ENCODE measurements at places on chromosomes 3 and 15.
A peak's percentile ranks its signal among the peaks of the same experiment; 100 is the strongest.

DNA sequence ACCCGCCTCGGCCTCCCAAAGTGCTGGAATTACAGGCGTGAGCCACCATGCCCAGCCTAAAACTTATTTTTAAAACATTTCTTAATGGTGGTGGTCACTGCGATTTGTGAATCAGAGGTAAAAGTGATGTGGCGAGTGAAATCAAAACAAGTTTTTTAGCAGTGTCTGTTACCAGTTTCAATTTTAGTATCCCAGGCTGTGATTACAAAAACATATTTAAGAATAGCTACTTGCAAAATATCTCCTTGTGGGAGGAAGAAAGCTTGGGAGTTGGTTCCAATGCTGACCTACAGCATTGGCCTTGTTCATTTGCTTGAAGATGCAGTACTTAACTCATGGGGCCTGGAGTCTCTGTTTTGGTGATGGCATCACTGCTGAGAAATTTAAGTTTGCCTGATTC is 4.5 kb downstream of the RAB7A start:
- peak; percentile 50 for DNase-seq

GRCh38 chr15:55737373-55737772 is 5.6 kb downstream of the PRTG start:
- DNase-seq: no peak

- no peak for DNase-seq
These were observed 5.5 kb downstream of the ARPIN start for GRCh38 chr15:89907289-89907688.

DNA sequence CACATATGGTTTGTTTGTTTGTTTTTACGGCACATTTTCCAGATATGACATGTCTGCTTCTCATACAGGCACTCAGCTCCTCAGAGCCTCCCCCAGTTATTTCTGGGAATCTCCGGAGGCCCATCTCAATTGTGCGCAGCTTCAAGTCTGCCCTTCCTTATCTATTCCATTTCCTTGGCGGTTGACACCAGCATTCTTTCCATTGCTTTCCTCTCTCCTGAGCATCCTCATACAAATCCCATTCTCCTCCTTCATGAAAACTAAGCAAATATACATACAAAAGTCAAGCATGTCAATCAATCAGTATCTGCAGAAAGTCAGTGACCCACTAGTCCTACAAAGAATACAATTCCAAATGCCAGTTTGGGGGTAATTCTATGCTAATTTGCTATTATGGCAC is 166.7 kb downstream of the SQOR start:
- DNase-seq: no peak

- no peak for DNase-seq
These were observed 5.0 kb downstream of the LMCD1 start for GRCh38 chr3:8506571-8507061.

DNA sequence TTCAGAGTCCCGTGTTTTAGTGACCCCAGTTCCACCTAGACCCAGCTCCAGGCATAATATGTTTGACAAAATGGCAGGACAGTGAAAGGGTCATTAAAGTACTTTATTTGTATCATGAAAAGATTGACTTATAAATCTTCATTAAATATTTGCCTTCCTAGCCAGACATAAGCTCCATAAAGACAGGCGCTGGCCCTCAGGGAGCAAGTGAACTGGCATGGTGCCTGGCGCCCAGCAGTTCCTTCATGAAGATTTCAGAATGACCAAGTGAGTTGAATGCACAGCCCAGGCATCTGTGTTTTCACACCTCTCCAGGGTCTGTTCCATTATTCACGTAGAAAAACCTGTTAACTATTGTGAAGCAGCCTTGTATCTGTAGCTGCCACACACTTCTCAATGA is 166.2 kb downstream of the GAP43 start:
- no peak for DNase-seq

DNA sequence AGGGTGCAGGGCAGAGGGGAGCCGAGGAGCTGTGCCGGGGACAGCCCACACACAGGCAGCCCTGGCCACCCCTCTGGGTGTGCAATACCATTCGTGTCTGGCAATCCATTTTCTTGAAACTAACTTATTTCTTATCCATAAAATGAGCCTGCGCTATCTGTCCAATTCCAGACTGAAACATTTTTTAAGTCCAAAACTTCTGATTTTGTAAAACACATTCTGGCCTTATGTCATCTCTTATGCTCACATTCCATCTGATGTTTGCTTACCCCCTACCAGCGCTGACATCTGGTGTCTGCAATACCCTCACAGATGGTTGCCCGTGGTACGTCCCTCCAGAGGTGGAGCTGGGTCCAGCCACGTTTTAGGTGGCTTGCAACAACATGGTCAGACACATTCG is 31.8 kb downstream of the PCSK6 start:
- DNase-seq: no peak

GRCh38 chr15:56042982-56043980 is 49.9 kb upstream of the NEDD4 start:
- DNase-seq: peak; percentile 54

GRCh38 chr15:63453186-63453905 is 51.0 kb upstream of the USP3 start:
- no peak for DNase-seq

GRCh38 chr3:22016197-22016596 is 265.2 kb upstream of the ZNF385D start:
- DNase-seq: no peak

- DNase-seq: no peak
These were observed 6.2 kb upstream of the CCDC80 start for GRCh38 chr3:112647122-112647521.

DNA sequence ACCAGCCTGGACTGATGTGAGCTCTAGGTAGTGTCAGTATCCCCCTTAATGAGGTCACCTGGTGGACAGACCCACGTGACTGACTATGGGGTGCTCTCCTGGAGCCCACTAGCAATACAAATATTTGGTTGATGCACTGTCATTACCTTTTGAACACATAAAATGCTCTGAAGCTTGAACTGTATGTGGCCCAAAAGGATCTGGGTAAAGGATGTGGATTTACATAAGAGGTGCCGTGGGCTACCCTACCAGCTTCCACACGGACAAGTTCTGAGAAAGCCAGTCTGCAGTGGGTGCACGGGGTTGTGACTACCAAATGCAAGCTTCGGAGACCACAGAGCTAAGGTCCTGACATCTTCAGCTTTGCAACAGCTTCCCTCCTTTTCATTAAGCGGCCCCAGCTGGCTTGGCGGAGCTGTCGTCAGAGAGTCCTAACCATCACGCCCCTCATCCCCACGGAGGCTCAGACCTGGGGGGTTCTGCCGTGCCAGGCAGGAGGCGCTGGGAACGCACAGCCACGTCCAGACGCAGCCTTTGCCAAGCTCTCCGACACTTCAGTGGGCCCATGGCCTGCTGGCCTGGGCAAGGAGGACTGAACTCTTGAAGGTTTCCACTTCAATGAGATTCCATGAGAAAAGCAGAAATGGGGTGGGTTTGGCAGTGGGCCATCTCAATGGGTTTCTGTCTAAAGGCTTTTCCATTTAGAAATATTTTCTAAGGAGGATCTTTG is 228.3 kb downstream of the ADAMTS17 start:
- DNase-seq: no peak

- no peak for DNase-seq
These were observed 341.1 kb downstream of the SI start for GRCh38 chr3:164737174-164737573.

DNA sequence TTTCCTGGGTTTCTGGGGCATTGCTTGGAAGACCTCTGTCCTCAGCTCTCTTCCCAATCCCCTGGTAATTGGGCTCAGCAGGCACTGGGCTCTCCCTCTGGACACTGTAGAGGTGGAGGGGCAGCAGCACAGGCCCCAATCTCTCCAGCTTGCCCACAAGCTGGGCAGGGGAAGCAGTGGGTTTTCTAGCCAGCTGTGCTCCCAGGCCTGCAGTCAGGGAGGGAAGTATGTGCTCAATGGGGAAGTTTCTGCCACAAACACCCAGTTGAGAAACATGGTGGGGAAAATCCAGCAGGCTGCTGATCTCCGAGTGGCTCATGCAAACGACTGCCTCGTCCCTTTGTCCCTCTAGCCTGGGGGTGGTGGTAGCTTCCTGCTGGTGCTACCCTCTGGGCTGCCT is 12.8 kb upstream of the RFT1 start:
- no peak for DNase-seq

DNA sequence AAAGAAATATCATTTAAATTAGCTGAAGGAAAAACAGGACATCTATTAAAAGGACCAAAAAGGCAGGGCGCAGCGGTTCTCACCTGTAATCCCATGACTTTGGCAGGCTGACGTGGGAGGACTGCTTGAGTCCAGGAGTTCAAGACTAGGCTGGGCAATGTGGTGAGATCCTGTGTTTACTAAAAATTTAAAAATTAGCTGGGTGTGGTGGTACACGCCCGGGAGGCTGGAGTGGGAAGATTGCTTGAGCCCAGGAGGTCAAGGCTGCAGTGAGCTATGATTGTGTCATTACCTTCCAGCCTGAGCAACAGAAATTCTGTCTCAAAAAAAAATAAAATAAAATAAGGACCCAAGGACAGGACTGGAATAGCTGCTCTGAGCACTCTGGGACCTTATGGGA is 16.2 kb upstream of the HERC1 start:
- no peak for DNase-seq

DNA sequence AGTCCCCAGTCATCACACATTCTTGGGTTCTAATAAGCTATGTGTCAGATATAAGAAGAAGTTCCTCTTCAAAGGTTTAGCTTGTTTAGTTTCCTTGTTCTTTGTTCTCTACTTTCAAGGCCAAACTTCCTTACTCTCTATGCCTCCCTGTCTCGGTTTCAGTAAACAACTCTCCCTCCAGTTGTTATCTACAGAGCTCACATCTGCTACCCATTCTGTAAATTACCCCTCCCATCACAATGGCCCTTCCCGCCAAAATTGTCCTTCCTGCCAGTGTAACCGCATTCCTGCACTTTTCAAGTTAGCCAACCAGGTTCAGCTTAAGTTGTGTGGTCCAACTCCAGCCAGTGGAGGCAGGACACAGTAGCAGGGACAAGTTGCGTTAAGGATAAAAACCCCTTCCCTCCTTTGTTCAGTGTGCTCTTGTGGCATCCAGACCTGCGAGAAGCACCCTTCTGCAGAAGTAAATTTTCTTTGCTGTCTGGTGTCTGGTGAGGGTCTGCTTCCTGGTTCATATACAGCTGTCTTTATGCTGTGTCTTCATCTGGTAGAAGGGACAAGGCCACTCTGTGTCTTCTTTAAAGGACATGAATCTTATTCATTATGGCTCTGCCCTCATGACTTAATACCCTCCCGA is 342.1 kb upstream of the GRM7 start:
- no peak for DNase-seq

DNA sequence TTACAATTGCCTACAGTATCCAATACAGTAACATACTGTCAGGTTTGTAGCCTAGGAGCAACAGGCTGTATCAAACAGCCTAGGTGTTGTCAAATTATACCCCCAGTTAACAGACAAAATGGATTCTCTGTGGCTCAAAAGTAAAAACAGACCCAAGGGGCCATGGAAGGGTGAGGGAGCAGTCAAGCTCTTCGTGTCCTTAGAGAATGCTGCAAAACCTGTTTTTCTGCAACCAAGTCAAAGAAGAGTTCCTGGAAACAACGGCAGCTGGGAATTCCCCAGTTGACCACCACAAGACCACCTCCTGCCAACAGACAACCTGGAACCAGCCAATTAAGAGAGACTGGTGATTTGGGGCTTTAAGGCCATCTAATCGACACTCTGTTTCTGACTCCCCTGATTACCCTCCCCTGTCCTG is 11.1 kb upstream of the THUMPD3 start:
- no peak for DNase-seq

DNA sequence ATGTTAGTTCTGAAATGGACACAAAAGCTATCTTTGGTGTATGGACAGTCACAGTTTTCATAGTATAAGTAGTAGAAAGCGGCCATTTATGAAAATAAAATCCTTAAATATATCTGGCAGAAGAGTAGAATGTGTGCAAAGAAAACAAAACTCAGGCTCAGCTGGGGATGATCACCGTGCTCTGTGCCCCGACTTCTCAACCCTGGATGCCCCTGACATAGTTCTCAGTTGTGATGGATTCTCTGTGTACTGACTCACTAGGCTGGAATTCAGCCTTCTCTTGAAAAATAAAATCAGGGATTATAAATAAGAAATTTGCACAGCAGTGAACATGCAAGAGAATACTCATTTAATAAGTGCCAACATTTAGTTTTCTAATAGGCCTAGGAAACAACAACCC is 925.1 kb upstream of the NR2F2 start:
- no peak for DNase-seq

GRCh38 chr3:38120693-38121450 is 16.1 kb downstream of the ACAA1 start:
- no peak for DNase-seq

DNA sequence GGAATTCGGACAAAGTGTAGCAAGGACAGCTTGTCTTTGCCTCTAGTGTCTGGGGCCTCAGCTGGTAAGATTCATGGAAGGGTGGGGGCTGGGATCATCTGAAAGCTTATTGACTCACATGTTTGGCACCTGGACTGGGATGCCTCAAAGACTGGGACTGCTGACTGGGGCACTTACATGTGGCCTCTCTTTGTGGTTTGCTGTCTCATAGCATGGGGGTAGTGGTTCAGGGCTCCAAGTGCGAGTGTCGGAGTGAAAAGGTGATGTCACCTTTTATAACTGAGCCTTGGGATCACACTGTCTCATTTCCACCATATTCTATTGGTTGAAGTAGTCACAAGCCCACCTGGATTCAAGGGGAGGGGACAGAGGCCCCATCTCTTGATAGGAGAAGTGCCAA is 6.8 kb downstream of the MFSD1 start:
- peak; percentile 47 for DNase-seq

GRCh38 chr3:66437341-66437929 is 63.4 kb downstream of the LRIG1 start:
- no peak for DNase-seq

GRCh38 chr3:123815981-123816380 is 68.2 kb downstream of the MYLK start:
- no peak for DNase-seq

DNA sequence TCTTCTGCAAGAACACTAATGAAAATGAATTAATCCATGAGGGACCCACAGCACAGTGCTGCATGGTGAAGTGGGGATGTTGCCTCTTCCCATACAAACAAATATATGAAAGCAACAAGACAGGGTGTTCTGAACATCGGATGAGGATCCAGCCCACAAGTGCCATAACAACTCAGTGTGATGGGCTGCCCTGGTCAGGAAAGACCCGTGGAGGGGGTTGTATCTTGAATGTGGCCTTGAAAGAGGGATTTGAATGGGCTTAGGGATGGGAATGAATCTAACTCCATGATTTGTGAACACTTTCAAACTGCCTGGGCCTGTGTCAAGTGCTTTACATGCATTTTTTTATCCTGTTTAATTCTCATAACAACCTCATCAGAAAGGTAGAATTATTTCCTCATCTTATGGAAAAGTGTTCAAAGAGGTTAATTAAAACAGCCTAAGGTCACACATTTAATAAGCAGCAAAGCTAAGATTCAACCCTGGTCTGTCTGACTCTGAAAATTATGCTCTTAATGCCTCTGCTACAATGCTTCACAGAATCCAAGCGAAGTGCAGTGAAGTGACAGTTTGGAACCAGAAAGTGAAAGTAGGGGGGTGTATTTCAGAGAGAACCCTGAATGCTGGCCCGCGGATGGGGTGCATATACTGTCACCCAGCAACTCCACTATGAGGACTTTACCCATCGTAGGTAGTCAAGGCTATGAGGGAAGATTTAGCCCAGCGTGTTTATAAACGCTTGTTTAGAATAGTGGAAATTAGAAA is 65.6 kb upstream of the HEG1 start:
- DNase-seq: no peak
